CD4-positive, alpha-beta T cell treated with Interleukin-2 at 100 ng/mL for 4 hours (primary cell): ENCODE measurements at places on chromosomes 6 and 20.

DNA sequence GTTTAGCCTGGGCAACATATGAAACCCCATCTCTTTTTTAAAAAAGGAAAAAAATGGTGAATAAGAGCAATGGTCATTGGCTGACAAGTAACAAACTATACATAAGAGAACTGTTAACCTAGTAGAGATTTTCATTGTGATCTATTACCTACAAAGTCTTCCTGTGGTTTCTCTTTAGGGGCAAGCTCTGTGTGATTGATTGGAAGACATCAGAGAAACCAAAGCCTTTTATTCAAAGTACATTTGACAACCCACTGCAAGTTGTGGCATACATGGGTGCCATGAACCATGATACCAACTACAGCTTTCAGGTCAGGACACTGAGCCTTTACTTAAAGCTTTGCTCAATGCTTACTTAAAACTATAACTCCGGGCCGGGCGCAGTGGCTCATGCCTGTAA lies 19.2 kb downstream of the MGME1 start:
- DNase-seq, result no peak

GRCh38 chr20:59157961-59158541 lies 5.6 kb upstream of the ZNF831 start:
- no peak for DNase-seq

DNA sequence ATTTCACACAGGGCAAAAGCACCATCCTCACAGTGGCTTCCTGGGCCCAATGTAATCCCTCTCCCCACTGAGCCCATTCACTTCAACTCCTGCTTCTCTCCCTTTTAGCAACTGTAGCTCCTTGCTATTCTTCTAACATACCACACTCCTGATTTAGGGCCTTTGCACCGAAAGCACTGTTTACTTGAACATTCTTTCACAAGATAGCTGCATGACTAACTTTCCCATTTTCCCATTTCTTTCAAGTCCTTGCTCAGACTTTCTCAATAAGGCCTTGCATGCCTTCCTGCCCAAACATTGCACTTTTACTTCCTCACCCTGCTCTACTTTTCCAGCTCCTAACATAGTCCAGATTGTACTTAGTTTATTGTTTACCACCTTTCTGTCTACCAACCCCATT lies 73.0 kb downstream of the SHPRH start:
- DNase-seq, result no peak

DNA sequence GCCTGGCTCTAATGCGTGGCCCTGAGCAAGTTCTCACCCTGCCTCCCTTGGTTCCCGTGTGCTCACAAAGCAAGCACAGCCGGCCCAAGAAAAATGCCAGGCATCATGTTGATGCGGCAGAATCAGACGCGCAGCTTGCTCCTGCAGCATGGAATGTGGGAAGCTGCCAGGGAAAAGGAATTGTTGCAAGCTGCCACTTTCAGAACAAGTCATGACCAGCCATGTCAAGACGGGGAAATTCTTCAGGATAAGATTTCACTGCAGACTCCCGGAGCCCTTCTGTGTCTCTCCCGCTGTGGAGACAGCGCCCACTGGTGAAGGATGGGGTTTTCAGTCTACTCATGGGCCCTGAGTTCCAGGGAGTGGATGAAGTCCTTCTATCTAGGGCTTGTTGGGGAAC lies 4.6 kb downstream of the DACT2 start:
- no peak for DNase-seq

DNA sequence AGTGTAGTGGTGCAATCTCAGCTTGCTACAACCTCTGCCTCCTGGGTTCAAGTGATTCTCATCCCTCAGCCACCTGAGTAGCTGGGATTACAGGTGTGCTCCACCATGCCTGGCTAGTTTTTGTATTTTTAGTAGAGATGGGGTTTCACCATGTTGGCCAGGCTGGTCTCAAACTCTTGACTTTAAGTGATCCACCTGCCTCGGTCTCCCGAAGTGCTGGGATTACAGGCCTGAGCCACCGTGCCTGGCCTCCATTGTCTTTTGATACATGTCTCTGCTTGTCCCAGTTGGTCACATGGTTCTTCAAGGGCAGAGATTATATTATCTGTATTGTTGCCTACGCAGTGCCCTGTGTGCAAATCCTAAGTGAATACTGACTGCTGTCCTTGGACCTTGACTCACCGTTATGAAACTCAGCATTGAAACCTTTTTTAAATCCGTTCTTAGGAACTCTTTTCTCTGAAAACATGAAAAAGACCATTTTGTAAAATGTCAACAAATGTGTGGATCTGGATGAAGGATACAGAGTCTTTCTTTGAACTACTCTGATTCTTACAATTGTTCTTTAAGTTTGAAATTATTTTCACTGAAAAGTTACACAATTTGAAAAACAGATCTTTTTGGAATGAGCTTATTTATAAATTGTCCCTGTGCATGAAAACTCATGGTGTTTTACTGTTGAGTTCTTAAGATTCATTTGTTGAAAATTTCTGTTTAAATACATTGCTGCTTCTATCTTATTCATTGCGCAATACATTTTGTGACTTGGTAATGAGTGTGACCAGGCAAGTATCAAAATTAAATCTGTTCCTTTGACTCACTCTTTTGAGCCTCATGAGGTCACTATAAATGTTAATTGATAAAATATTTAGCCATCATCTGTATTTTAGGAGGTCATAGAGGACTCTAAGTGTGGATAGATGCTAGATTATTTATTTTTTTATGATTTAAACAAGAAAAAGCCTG lies 293.5 kb downstream of the UTRN start:
- no peak for DNase-seq
